ENCODE measurements at places on chromosomes 3 and 15. TPM values are rescaled to one million over a fixed set of nuclear protein-coding genes. Genes with fewer than 3 reads are reported as not detected.

The CCDC54 gene
- not detected for total RNA-seq

DNA sequence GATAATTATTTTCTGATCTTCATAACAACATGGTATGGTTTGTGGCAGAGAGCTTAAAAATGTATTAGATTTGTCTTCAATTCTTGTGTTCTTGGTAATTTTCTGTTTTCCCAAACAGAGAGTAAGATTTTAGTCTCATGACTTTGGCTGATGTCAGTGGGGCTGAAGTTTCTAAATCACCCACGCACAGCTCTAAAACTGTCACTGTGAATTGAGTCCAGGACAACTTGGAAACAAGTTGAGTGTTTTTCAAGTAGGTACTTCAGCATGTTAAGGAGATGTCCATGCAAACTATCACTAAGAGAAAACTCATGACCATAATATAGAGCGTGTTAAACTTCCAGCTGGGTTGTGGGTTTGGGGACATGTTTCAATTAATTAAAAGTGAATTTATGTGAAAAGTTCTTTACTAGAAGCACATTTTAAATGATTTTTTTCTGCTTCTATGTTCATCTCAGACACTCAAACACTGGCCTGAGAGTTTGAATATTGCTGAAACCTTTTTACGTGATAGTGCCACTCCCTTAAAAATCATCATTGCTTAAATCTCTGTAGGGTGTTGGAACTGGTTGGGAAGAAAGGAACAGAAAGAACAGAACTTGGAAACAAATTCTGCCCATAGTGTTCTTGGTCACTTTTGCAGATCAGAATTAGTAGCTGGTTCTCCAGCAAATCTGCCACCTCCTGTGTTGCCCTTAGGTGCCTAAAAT lies 89.8 kb downstream of the KLHL25 start:
- DNase-seq: no peak

GRCh38 chr3:152203652-152204051 lies 65.1 kb upstream of the MBNL1 start:
- no peak for DNase-seq

The LMAN1L gene
- 0.47 TPM for total RNA-seq

DNA sequence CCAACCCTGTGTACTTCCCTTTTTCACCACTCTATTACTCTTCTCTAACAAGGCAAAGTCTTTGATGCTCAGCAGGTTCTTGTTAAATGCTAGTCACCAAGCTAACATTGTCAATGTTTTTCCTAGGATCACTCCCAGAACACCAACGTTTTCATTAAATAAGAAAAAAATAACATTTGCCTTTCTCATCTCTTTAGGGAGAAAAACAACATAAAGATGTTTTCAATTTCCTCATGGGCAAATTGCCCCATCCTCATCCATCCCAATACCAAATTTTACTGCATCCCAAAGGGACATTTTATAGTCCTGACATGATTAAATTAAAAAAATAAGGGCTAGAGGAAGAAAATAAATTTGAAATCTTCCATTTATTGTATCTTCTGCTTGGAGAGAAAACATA lies 106.5 kb downstream of the SUCNR1 start:
- no peak for DNase-seq

- DNase-seq: no peak
Observed at GRCh38 chr3:88912294-88912877, 195.0 kb upstream of the EPHA3 start.

The NR2F2 gene
- not detected for total RNA-seq

DNA sequence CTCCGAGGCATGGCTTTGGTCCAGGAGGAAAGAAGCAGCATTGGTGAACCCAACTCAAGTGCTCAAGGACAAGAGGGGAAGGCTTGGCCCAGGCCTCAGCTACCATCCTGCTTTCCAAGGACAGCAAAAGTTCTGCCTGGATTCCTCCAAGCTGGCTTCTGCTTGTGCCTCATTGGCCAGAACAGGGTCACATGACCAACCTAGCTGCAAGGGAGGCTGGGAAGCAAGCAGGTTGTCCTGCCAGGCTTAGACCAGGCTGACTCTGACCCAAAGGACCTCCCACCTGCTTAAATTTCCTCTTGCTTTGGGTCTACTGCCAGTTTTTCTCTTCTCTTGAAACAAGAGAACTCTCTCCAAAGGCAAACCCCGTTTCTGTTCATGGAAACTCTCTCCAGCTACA lies 70.7 kb downstream of the RPN1 start:
- DNase-seq: no peak

DNA sequence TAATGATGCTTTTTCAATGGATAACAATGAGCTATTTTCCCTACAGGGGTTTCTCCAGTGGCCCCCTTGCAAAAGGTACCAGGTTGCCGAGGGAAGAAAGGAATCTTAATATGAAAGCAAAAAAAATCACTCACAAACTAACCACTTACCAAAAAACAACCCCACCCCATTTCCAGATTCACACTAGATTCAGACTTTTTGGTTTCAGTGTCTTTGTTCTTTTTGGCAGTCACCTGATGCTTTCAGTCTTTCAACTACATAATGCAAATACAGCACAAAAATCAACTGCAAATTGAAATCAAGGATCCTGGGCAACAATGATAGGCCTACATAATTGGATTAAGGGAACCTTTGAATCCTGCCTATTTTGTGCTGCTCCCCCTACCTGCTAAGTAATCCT lies 71.1 kb upstream of the RAP2B start:
- no peak for DNase-seq

The SEC22C gene
- total RNA-seq: 49.3 TPM

The TMC3 gene
- not detected for total RNA-seq
